Renal cortex interstitium (tissue), 15 donors: ENCODE measurements at places on chromosomes 12 and 14.

GRCh38 chr12:58925751-58926150 lies 5.4 kb upstream of the LRIG3 start:
- DNase-seq, result no peak

DNA sequence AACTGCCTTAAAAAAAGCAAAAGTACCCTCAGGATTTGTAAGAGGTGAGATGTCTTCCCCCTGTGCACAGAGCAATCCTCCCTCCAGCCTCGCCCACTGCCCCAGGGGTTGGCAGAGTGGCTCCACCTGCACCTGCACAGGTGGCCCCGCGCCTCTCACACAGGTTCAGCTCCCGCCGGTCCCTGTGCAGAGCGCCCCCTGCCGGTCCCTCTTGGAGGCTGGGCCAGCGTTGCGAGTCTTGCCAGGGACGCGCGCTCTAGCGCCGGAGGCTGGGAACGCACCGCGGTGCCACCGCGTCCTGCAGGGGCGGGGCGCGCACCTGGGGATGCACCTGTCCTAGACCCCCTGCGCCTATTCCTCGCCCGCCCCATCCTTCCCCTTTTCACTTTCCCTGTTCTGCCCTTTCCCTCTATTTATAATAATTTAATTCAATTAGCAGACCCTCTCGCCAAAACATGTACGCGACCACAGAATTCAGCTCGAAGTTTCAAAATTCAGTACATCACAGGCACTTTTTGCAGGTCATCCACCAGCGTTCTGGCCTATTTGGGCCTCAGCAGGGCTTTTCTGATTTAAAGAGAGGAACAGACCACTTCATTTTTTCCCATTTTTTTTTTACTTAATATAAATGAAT lies 618.6 kb downstream of the AACS start:
- DNase-seq, result no peak

DNA sequence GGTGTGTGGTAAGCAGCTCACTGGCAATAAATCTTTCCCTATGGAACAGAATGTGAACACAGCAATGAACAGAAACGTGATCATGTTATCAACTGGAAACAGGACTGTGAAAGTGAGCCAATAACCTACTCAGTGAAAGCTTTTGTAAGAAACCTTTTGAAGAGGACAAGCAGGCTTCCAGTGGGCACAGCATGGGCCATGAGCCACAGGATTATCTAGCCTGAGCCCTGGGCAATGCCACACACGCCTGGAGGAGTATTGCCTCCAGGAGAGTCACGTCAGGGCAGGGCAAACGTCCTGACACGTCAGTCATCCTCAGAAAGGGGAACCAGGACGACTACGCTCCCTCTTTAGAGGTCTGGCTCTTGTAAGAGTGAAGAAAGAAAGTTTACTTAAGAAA lies 32.3 kb downstream of the NRDE2 start:
- DNase-seq, result no peak

DNA sequence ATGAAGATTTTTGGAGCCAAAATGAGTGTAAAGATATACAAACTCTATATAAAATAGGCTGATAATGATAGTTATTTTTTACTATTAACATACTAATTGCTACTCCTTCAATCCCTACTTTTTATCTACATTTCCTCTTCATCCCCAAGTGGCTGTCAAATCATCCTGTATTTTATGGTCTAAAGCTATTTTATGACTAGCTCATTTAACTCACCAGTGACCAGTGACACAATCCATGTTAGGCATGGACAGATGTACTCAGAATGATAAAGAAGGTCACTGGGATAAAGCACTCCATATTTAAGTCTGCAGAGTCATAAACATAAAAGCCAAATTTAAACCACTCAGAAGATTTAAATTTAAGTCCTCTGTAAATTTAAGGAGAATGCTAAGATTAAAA lies 183.0 kb downstream of the MED13L start:
- DNase-seq, result no peak

DNA sequence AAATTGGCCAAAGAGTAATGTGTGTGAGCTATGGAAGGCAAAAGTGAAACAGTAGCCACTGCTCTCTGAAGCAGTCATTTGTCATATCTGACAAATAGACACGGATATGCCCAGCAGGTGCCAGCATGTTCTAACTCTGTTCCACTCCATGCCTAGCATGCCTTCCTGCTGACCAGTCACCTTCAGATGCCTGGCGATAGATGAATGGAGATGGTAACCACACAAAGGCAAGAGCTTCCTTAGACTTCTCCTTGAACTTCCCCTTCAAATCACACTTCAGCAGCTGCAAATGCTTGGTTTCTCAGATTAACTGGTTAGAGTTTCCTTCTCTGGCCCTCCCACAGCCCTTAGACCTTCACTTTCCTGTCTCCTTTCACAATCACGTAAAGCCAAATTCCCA lies 429.9 kb downstream of the DAD1 start:
- no peak for DNase-seq

GRCh38 chr14:63045234-63045611 lies at the start of gene KCNH5:
Gene KCNH5 (minus strand): TSS chr14:63045458. CDS start chr14:63045186, 272 bp downstream.
- peak; percentile 37 for DNase-seq

- no peak for DNase-seq
Observed at GRCh38 chr12:46356655-46357437, 15.7 kb downstream of the SLC38A2 start.

DNA sequence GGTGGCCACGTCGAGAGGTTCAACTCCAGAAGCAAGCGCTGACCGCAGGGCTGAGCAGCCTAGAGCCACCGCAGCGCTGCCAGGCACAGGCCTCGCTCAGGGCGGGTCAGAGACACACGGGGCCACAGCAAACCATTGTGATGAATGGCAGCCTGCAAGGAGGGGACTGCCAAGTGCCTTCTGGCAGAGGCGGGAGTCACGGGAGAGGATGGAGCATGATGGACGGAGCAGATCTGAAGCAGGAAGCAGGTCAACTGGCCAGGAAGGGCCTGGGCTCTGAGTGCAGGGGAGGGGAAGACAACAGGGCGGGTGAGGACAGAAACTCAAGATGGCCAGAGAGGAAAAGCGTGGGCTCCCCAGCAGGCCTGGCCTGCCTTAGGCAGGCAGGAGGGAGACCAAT lies 49.8 kb downstream of the CDC42BPB start:
- no peak for DNase-seq

DNA sequence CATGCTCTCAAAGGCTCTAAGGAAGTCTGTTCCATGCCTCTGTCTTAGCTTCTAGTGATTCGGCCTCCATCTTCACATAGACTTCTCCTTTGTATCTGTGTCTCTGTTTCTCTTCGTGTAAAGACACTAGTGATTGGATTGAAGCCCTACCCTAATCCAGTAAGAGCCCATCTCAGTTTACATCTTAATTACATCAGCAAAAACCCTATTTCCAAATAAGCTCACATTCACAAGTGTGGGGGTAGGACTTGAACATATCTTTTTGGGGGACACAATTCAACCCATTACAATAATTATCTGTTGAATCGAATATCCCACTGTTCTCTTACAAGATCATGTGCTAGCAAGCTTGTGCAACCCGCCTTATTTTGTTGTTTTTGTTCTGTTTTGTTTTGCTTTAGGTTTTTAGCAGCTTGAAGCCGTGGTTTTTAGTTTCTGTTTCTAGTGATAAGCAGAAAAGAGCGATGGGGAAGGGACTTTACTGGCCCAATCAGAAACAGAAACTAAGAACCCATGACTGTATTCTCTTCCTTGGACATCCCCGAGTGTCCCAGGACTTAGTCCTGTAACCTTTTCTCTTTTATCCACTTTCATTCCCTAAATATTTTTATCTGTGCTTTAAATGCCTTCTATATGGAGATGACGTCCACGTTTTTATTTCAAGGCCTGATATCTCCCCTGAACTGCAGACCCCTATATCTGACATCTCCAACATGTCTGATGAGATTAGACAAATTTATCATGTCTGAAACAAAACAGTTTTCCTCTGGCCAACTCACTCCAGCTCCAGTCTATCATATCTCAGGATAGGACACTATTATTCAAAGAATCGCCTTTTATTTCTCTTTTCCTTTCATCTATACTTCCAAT lies 353.0 kb downstream of the CCDC91 start:
- no peak for DNase-seq

DNA sequence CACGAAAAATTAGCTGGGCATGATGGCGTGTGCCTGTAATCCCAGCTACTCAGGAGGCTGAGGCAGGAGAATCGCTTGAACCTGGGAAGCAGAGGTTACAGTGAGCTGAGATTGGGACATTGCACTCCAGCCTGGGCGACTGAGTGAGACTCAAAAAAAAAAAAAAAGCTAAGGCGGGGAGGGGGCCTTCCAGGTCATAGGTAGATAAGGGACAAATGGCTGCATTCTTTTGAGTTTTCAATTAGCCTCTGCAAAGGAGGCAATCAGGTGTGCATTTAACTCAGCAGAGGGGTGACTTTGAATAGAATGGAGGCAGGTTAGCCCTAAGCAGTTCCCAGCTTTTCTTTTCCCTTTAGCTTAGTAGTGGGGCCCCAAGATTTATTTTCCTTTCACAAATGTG lies 743 bp upstream of the AACS start:
- DNase-seq, result no peak

GRCh38 chr12:50778663-50779590 lies 15.0 kb downstream of the ATF1 start:
- no peak for DNase-seq

DNA sequence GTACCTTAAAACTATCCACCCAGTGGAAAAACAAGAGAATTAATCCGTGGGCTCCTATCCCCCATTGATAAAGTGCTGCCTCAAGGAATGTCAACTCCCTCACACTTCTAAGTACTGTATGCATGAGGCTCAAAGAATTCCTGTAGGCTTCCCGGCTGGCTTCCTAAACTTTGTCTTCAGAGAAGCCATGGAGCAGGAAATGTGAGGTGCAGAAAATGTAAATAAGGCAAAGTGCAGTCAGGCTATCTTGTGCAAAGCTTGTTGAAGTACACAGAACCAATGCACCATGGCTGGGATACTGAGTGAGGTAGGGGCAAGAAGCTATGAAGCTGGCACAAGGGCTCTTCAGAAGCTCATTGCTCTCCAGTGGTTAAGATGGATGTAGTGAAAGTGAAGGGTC lies 611.0 kb downstream of the FSCB start:
- DNase-seq, result no peak

DNA sequence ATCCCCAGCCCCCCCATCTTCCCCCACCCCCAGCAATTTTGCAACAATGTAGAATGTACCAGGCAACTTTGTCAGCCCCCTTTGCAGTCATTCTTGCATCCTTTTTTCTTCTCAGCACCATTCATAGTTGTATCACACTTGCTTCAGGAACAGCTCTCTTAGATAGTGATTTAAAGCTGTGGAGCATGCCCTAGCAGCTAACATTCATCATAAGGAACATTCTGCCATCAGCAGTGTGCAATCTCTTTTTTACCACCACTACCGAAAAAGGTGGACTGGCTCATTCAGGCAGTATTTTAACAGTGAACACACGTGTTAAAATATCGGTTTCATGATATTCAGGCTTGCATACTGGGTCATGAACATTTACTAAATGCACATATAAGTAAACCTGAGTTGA lies 45.1 kb downstream of the MARK3 start:
- DNase-seq, result no peak

DNA sequence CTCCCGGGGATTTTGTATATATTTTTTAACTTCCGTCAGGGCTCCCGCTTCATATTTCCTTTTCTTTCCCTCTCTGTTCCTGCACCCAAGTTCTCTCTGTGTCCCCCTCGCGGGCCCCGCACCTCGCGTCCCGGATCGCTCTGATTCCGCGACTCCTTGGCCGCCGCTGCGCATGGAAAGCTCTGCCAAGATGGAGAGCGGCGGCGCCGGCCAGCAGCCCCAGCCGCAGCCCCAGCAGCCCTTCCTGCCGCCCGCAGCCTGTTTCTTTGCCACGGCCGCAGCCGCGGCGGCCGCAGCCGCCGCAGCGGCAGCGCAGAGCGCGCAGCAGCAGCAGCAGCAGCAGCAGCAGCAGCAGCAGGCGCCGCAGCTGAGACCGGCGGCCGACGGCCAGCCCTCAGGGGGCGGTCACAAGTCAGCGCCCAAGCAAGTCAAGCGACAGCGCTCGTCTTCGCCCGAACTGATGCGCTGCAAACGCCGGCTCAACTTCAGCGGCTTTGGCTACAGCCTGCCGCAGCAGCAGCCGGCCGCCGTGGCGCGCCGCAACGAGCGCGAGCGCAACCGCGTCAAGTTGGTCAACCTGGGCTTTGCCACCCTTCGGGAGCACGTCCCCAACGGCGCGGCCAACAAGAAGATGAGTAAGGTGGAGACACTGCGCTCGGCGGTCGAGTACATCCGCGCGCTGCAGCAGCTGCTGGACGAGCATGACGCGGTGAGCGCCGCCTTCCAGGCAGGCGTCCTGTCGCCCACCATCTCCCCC lies 777 bp downstream of the ASCL1 start:
- DNase-seq, result no peak

DNA sequence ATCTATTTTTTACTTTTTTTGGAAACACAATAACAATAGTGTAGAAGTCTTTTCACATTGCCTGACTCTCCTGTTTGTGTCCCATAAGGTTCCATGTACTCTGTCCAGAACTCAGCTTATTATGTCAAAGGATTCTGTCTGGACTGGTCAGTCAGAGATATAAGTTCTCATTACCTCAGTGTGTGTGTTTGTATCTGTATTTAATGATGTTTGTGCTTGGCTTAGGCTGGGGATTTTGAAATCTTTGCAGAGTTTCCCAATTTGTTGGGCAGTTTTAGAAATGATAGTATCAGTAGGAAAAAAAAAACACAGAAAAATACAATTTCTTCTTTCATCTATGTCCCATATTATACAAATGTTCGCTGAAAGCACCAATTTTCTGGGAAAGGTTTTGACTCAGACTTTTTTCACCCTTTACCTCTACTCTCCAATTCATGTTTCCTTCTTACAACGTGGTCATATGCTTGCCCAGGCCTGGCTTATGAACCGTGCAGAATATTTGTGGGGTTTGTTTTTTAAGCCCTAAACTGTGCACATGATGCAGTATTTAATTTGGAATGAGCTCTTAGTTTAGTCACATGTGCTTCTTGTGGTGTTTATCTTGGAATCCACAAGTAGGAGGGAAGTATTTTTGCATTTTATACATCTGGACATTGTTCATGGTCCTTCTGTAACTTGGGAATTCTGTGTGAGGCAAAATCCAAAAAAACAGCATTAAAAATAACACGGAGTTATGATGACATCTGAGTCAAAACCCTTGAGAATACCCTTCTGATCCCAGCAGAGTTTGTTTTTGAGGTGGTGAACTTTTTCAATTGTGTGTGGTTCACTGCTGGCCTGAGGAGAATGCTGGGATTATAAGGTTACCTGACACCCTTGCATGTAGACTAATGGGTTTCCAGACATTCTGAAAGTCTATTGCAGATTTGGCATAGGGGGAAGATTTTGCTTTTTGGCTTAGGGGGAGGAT lies 121.2 kb downstream of the RAD51B start:
- DNase-seq, result no peak

- DNase-seq, result no peak
Observed at GRCh38 chr14:61662437-61663311, 32.6 kb upstream of the HIF1A start.

DNA sequence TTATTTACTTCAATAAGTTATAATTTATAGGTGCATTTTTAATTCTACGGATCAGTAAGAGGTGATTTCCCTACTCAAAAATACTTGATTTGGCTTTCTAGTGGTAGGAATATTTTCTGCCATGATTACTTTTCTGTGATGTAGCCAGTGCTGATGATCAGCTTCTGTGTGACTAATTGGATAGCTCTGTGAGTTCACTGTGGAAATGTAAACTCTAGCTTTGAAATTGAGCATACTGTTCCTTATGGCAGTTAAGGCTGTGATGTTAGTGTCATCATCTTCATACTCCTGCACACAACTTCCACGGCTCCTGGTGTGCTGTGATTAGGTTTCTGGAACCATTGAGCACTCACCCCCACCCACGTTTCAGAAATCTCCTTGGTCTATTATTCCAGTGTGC lies 48.2 kb downstream of the PLEKHA5 start:
- no peak for DNase-seq
